Fibroblast of villous mesenchyme (primary cell): ENCODE measurements at places on chromosomes 5 and 9. TPM values are rescaled to one million over a fixed set of nuclear protein-coding genes. Genes with fewer than 3 reads are reported as not detected.

DNA sequence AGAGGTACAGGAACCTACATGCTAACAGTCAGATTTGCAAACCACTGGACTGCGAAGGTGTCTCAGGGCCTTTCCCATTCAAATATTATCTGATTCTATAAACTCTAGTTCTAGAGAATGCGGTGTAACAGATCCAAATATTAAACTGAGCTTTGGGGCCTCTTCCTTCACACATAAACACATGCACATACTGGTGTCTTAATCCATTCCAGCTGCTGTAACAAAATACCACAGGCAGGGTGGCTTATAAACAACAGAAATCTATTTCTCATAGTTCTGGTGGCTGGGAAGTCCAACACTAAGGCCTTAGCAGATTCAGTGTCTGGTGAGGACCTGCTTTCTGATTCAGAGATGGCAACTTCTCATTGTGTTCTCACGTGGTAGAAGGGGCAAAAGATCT lies 30.2 kb downstream of the RETREG1 start:
- no peak for DNase-seq

DNA sequence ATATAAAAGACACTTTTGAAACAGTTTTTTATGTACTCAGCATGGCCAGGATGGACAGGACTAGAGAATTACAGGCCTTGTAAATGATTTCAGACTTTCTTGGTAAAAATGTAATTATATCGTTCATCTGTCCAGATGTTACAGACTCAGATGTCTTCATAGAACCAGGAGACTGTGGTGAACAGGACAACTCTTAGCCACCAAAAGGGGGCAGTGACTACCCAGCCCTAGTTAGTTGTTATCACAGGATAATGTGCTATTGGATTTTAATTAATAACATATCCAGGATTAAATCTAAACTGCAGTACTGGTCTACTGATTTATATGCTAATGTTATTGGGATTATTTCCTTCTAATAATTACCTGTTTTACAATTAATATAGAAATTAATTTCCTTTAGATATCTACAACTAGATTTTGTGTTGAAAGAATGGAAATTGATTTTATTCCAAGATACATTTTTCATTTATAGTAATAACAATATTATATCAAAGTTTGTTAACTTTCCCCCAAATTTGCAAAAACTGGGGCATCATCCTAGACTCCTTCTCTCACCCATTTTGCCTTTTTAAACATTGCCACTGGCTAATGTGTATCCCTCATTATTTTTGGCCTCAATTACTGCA lies 99.4 kb downstream of the MTREX start:
- DNase-seq = peak; percentile 71

- no peak for DNase-seq
These were observed 5.5 kb upstream of the COL5A1 start for GRCh38 chr9:134636149-134636507.

DNA sequence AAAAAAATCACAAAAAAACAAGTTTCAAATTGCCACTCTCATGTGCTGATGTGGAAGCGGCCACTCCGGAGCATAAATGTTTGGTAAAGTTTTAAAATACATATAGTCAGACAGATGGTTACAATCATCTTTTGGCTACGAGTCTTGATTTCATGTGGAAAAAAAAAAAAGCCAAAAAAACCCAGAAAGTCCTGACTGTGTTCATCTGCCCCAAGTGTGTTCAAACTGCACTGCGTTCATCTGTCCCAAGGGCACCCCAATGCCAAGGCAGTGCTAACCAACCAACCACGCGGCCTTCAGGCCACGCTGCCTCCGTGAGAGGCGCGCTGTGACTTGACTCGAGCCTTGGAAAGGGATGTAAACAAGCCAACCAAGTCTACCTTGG lies 127.1 kb downstream of the MYO10 start:
- DNase-seq = no peak

GRCh38 chr5:76625087-76625815 lies 2.0 kb upstream of the F2RL2 start:
- DNase-seq = no peak

DNA sequence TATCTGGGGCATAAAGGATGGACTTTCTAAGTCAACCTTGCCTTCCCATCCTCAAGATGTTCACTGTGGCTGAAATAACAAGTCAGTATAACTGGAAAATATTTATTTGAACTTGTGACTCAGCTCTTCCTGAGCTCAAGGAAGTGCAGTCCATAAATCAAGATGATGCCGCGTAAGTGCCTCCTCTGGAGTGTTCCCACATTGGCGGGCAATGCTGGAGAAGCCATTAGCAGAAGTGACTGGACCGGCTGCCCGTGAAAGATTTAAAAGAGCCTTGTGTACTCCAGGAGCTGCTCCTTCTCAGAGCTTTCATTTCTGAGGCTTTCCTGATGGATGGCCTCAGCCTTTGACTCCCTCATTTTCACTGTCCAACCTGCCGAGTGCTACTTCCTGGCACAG lies 17.4 kb downstream of the TMOD1 start:
- DNase-seq = peak; percentile 90

DNA sequence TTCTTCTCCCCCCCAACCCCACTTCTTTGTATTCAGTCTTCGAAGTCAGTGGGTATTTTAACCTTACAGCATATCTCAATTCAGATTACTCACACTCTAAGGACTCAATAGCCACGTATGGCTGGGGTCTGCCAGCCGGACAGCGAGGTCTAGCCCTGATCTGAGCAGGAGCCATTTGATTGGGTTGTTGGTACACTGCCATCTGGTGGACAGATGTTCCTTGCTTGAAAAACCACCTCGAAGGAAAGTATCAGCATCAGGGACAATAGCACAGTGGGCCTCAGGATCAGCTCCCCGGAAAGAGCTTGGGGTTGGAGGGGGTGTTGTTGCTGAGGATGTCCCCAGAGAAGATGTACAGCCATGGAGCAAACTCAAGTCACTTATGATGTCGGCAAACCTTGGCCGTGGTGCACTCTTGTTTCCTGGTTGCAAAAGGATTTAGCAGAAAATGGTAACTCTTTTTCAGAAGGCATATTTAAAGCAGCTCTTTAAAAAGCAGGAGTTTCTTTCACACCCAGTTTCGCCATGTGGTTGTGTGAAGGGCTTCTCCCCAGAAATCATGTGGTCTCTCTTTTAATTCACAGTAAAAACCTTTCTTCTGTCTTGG lies 31.7 kb upstream of the KCNMB1 start:
- peak; percentile 71 for DNase-seq

DNA sequence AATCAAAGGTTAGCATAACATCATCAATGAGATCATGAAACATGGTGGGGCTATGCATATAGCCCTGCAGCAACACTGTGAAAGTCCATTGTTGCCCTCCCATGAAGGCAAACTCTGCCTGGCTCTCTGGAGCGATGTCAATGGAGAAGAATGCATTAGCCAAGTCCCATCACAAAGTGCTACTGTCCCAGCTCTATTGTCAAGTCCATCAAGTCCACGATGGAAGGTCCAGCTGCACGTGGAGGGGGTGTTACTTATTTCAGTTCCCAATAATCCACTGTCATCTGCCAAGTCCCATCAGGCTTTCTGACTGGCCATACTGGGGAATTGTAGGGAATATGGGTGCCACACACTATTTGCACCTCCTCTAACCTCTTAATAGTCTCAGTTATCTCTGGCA lies 10.8 kb downstream of the DMAC1 start:
- no peak for DNase-seq

Gene ACOT12
- not detected in 2 replicates for total RNA-seq

Gene ENC1
- total RNA-seq = 50.3 and 72.1 TPM in 2 replicates

Gene LECT2
- not detected in 2 replicates for total RNA-seq

Gene SPINK6
- total RNA-seq = not detected in 2 replicates

Gene KLF4
- total RNA-seq = 2.6 and 3.5 TPM in 2 replicates

Gene SLC38A9
- 32.2 and 52.7 TPM in 2 replicates for total RNA-seq

Gene P4HA2
- total RNA-seq = 161 and 191 TPM in 2 replicates

- DNase-seq = no peak
These were observed 313.3 kb upstream of the PRR16 start for GRCh38 chr5:120150770-120151169.

GRCh38 chr9:113601656-113602055 lies 138.1 kb downstream of the RGS3 start:
- DNase-seq = no peak

Gene CENPK
- 18.0 and 25.9 TPM in 2 replicates for total RNA-seq

Gene NKD2
- total RNA-seq = 2.2 and 4.2 TPM in 2 replicates

Gene DMGDH
- total RNA-seq = 4.5 and 6.9 TPM in 2 replicates

DNA sequence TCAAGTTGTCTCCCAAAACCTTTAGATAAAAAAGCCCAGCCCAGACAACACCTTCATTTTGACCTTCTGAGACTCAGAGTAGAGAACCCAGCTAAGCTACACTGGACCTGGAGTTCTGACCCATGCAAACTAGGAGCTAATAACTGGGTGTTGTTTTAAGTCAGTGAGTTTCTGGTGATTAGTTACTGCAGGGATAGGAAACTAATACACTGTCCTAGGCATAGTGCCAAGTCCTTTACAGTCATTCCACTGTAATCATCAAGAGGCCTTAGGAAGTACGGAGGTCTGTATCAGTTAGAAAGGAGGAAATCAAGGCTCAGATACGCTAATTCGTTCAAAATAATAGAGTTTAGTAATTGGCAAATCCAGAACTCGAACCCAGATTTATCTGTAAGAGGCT lies 197.9 kb downstream of the KCTD16 start:
- peak; percentile 4 for DNase-seq

Gene ENTPD2
- not detected in 2 replicates for total RNA-seq
